ENCODE measurements at places on chromosomes 12 and 14.
A peak's percentile ranks its signal among the peaks of the same experiment; 100 is the strongest.

GRCh38 chr14:91352728-91353692 lies 64.6 kb downstream of the CCDC88C start:
- no peak for DNase-seq

GRCh38 chr14:60812987-60813386 lies 78.4 kb downstream of the MNAT1 start:
- DNase-seq, result no peak

- DNase-seq, result no peak
Observed at GRCh38 chr12:124428136-124428791, 133.4 kb downstream of the RFLNA start.

DNA sequence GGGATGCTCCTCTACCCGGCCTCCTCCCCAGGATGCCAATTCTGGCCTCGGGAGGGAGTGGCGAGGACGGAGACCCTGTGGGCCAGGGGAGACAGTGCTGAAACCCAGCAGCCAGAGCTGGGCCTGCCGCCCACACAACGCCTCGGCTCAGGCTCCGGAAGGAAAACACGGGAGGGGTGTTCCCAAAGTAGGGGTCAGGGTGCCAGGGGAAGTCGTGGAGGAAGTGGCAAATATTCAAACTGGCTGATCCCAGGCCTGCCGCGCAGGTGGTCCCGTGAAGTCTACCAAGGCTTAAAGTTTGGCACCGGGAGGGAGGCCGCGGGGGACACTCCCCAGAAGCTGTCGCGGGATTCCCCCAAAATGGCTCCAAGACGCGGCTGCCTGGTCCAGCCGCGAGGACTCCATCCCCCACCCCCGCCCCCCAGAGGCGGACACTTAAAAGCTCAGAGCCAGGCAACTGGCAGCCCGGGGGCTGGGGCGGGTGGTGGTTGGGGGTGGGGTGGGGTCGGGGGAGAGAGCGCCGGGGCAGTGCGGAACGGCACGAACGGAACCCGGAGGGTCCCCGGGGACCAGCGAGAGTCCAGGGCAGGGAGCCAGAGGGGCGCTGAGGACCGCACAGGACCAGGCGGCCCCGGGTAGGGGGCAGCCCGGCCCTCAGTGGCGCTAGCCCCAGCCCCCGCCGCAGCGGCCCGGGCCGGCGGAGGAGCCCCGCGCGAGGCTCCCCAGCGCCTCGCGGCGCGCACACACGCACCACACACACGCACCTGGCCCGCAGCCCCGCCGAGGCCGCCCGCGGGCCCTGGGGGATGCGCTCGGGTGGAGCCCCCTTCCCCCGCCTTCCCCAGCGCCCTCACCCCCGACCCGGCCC lies 20.0 kb downstream of the BEGAIN start:
- DNase-seq, result no peak

DNA sequence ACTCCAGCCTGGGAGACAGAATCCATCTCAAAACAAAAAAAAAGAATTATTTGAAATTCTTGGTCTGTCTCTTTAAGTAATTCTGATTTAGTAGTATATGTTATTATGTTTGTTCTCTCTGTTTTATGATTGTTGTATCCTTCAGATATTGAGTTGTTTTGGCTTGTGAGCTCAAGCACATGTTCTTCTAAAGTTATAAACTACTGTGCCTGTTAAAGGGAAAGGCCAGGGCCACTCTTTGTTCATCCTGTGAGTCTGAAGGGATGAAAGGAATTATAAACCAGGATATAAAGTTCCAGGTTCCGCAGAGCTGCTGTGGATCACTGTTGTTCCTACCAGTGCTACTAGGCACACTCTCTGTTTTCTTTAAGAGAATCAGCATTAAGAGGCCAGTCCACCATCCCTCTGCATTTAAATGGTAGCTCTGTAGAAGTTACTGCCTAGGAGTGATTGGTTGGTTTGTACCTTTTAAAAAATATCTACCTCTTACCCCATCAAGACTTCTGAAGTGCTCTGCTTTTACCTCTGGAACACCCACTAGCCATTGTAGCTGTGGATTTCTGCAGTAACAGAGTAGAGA lies 14.1 kb downstream of the TMTC3 start:
- DNase-seq, result no peak

DNA sequence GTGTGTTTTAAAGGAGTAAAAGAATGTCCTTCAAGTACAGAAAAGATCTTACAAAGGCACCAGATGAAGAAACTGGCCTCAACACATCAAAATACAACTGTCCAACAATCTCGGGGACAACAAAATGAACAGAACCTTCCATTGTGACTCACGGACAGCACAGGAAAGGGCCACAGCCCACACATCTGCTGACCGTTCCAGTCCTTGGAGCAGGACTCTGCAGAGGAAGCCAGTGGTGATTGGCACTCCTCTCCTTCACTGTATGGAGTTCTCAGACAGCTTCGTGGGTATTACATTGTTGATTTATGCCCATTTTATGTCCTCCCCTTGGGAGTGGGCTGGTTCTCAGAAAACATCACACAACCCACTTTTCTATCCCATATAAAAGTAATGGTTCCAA lies 32.5 kb upstream of the TC2N start:
- no peak for DNase-seq

- no peak for DNase-seq
Observed at GRCh38 chr14:61719344-61720293, 24.3 kb downstream of the HIF1A start.

GRCh38 chr14:29930283-29930682 lies 2.6 kb upstream of the PRKD1 start:
- peak; percentile 75 for DNase-seq

- DNase-seq, result no peak
Observed at GRCh38 chr12:126998031-126998430, 1268.9 kb upstream of the TMEM132C start.

DNA sequence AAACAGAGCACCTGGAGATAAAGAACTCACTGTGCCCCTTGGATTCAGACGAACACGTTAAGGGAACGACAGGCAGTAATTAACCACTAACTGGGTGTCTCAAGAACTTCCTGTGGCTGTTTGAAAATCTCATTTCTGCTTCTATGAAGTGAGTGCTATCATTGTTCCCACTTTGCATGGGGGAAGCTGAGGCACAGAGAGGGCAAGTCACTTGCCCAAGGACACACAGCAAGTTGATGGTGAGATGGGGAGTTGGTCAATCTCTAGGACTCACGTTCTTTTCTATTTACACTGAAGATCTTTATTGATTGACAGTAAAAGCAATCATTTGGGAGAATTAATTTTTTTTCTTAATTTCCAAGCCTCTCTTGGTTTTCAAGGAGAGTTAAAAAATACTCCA lies 26.8 kb upstream of the LHX5 start:
- no peak for DNase-seq

- peak; percentile 5 for DNase-seq
Observed at GRCh38 chr12:3061059-3061458, 16.1 kb upstream of the TSPAN9 start.

DNA sequence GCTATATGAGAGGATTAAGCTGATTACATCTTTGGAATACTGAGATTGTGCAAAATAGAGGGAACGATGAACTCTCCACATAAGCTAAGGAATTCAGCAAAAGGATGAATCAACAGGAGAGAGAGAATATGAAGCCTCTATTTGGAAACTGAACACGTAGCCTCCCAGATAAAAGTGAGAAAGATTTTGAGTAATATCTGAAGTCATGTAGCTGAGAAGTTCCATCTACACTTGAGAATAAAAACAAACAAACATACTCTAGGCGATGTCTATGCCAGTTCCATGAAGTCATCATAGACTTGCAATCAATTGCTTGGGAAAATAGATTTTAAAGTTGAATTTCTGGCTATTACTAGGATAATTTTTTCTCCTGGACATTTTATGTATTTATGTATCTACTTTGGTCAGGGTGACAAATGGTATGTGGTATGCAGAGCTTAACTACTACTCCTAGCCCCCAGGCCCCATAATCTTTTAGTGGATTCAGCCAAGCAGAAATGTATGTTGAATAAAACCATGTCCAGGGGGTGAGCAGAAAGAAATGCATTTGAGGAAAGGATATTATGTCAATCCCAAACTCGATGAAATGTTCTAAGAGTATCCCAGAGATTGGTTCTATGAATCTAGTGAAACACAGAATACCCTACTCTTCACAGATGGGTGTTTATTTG lies 627.4 kb downstream of the DIO2 start:
- peak; percentile 77 for DNase-seq

DNA sequence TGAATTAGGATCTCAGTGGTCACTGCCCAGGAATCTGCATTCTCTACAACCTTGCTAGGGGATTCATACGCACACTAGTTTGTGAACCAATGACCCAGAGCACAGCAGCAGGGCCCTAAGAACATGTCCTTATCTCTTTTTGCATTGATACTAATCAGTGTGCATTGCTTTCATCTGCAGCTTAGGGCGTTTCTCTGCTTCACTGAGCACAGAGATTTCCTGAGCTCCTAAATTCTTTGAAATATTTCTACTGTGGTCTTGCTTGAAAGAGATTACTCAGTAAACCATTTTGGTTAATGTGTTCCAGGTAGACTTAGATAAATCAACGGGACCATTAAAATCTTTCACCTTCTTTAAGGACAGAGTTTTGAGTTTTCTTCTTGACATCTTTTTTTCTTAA lies 351.3 kb upstream of the KITLG start:
- no peak for DNase-seq
